SJCRH30 (cell line): ENCODE measurements at places on chromosomes 7 and 10. TPM values are rescaled to one million over a fixed set of nuclear protein-coding genes. Genes with fewer than 3 reads are reported as not detected.

The PITX3 gene
- total RNA-seq = 105 and 111 TPM in 2 replicates

- DNase-seq = no peak
Observed at GRCh38 chr10:93406364-93407145, 75.6 kb downstream of the MYOF start.

The TUBB8 gene
- total RNA-seq = not detected in 2 replicates

The CLDN4 gene
- total RNA-seq = 0.06 and 0.08 TPM in 2 replicates

DNA sequence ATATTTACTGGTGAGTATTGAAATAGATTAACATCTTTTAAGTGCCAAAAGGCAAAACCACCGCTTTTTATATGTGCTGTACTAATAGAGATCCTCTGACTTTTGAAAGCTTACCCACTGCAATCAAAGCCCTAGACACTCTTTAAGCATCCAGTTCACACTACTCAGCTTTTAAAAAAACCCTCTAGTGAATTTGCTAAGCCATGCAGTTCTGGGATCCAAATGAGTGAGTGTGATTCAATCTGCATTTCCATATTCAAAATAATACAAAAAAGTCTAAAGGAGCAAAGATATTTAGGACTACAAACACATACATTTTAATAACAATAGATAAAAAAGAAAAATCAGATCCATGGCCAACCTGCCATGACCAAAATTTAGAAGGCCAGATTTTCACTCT is 288.2 kb downstream of the MAGI2 start:
- no peak for DNase-seq

DNA sequence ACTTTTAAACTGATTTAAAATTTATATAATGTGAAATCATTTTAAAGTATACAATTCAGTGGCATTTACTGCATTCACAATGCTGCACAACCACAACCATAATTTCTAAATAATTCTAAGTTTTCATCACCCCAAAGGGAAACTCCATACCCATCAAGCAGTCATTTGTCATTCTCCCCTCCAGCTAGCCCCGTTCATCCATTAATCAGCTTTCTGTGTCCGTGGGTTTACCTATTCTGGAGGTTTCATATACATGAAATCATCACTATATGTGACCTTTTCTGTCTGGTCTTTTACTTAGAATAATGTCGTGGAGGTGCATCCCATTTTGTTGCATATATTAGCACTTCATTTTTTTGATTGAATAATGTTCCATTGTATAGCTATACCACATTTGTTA is 214.1 kb downstream of the ADK start:
- no peak for DNase-seq

DNA sequence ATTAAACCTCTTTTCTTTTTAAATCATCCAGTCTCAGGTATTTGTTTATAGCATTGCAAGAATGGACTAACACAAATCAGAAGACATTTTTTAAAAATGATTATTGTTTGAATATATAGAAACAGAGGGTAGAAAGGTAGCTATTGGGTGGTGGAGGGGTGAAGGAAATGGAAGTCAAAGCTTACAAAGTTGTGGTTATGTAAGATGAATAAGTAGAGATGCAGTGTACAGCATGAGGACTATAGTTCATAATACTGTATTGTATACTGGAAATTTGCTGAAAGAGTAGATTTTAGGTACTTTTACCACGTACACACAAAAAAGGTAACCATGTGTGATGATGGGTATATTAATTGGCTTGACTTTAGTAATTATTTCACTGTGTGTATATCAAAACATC is 144.0 kb upstream of the FAM3C start:
- no peak for DNase-seq

DNA sequence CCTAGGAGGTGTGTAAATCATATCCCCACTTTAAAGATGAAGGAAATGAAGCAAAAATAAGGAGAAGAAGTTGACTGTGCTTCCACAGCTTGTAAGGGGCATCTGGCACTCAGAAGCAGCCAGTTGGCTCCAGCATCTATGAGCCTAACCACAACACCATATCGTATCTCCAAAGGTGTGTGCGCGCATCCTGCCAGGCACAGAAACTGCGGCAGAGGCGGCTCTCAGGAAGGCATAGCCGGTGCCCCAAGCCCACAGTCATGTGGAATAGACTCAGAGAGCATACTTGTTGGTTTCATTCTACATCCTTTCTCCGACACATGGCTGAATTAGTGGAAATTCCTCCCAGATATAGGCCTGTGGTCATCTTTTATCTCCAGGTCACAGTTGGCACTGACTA is 423.9 kb downstream of the CALN1 start:
- DNase-seq = no peak

The GIMAP2 gene
- total RNA-seq = not detected in 2 replicates

DNA sequence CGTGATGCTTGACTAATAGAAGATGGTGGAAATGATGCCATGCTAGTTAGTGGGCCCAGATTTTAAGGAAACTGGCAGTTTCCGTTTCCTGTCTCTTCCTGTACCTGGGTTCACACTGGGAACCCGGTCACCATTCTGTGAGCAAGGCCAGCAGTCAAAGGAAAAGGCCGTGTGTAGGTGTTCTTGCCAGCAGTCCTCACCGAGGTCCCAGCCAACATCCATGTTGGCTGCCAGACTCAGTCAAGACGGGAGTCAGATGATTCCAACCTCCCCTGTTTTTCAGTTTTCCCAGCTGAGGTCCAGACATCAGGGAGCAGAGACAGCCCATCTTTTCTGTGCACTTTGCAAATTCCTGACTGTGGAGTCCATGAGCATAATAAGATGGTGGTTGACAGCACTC is 15.2 kb upstream of the PILRB start:
- DNase-seq = no peak

The NPVF gene
- total RNA-seq = not detected in 2 replicates

DNA sequence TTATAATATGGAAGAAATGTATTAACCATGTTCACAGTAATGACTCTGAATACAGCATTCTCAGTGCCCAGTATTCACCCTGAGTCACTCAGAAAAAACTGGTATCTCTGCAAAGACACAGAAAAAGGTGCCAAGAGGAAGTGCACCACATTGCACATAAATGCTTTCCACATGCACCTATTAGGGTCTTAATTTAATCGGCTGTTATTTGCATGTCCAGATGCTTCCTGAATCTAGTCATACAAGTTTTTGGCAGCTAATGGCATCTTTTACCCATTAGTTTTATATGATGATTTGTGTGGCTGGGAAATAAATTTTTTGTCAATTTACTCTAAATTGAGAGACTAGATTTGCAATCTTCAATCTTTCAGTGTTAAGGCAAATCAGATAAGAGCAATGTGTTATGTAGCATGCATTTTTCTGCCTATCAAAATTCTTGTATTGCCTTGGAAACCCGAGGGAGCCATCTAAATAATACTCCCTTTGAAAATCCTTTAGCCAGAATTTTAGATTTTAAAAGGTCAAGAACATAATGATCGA is 58.2 kb downstream of the ZNF680 start:
- no peak for DNase-seq

DNA sequence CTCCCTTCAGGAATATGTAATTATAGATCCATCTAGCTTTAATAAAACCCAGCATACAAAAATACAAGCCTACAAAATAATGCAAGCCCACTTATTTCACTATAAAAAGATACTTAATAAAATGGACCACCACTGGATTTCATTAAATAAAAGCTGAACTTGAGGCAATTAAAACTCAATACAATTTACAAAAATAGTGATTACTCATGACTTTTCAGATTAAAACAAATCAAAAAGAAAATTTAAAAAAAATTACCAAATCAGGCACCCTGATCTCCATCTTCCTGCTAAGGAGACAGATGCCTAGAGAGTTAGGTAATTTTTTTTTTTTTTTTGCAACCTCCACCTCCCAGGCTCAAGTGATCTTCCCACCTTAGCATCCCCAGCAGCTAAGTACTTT is 41.8 kb downstream of the PRTFDC1 start:
- no peak for DNase-seq

DNA sequence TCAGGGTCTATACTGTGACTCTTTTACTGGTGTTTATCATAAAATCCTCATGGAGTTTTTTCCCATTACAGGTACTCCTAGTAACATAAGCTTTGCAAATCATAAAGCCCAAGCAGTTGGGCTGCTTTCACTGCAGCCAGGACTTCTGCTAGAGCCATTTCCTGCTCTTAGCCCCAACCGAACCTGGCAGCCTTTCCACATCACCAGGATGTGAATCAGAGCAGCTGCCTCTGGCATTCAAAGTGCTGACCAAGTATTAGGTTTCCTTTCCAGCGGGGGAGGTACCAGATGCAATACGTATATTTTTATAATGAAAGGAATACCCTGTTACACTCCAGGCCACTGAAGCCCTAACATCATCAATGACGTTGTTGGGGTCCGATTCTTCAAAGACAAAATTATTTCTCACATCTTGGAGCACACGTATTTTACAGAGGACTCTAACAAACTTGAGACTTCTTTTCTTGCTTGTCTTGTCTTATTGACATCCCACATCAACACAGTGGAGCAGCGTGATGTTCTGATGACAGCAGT is 3.6 kb upstream of the HTR5A start:
- DNase-seq = peak; percentile 85

DNA sequence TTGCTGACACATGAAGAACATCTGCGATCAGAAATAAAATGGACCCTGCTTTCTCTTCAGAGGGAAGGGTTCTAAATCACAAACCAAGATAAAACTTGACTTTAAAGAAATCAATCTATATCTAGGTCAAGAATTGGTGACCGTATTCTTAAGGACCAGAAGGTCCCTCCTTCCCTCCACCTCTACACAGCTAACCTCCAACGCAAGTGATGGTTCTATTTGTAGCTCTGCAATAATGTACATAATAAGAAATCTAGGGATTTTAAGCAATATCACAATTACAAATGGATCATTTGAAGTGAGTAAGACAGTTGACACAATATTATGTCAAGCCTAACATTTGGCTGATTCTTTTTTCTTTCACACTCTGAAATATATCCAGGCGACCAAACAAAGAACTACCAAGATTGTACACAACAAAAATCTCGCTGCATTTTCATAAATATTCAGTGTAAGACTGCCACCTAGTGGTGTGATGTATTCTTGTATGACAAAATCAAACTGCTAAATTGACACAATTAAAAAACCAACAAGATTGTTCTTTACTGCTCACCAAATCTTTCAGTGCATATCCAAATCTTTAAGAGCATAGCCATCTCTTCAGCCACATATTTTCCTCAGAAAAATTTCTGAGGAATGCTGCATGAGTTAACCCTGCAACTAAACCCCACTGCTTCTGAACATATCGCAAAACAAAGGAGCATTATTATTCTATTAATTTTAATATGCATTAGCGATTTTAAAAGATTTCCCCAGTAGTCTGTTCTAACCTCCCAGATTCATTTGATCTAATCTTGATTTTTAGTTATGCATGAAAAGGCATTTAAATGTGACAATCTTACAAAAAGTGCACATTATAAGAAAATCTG is 44.5 kb downstream of the ICA1 start:
- DNase-seq = peak; percentile 80

The PRKG1 gene
- total RNA-seq = 2.6 and 3.0 TPM in 2 replicates

The ZNF37A gene
- 15.0 and 17.2 TPM in 2 replicates for total RNA-seq

GRCh38 chr7:139763330-139763729 is 14.5 kb downstream of the HIPK2 start:
- DNase-seq = no peak

DNA sequence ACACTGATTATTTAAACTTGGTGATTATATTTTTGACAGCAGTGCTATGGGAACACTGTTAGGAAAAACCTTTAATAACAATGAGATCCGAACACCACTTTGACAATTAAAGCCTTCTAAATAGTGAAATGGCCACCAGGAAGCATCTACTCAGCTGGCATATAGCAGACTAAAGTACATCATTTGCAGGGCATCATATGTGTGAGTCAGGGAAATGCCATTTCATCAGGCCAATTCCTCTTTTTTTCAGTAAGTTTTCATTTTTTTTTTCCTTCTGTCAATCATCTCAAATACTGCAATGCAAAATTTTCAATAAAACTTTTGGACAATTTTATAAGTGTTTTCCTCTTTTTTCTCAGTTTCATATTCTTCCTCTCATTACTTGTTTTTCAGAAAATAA is 521.4 kb upstream of the SEMA3D start:
- no peak for DNase-seq

DNA sequence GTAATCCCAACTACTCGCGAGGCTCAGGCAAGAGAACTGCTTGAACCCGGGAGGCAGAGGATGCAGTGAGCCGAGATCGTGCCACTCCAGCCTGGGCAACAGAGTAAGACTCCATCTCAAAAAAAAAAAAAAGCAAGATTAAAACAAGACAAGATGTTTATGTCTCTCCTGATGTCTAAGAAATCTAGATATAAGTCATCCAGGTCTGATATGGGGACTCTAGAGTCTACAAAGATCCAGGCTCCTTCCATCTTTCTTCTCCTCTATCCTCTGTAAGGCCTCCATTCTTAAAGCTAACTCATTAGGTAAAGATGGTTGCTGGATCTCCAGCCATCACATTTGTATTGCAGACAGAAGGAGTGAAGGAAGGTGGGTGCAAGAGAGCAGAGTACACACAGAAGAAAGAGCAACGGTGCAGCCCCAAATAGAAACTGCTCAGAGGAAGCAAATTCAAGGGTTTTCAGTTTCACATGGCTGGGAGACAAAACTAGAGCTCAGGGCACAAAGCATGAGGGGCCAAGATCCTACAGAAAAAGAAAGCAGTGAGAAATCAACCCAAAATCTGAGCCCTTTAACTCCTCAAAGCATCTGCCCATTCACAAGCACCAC is 57.6 kb downstream of the USP6NL start:
- no peak for DNase-seq

DNA sequence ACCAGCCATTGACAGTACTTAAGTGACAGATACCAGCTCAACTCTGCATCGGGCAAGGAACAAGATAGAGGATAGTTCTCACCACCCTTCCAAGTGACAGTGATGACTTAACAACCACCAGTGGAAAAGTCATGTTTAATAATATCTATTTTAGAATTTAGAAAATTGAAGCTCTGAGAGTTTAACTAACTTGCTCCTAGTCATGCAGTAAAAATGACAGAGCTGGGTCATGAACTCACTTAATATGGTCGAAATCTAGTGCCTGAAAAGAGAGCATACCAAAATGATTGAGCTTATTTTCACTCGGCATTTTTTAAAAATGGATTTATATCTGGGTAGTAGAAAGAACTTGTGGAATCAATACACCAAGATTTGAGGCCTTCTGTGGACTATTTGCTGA is 367.8 kb upstream of the IGFBP3 start:
- DNase-seq = no peak

The SPDYE5 gene
- total RNA-seq = not detected in 2 replicates

The CALML5 gene
- not detected in 2 replicates for total RNA-seq

- no peak for DNase-seq
Observed at GRCh38 chr7:68492359-68492690, 1106.0 kb upstream of the AUTS2 start.

The CCDC172 gene
- total RNA-seq = not detected in 2 replicates

GRCh38 chr7:73623798-73624668 is at the start of gene MLXIPL:
TSS of gene MLXIPL (minus strand) at chr7:73624522. CDS start at chr7:73624492, 30 bp downstream.
- DNase-seq = no peak

DNA sequence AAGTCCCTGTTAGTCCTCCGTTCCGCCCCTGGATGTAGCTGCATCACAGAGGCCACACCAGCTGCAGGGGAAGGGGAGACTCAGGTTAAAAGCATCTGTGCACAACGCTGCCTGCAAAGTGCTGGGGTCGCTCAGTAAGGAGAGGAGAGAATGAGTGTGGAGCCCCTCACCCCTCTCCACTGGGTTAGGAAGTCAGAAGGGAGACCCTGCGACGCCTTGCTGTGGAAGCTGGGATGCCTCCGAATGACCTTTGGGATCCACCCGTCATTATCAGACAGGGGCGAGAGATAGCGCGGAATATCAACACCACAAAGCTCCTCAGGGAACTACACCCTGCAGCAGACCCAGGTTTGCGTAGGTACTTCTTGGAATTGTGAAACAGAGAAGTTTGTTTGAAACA is 167.7 kb upstream of the SHH start:
- DNase-seq = no peak
